ENCODE measurements at places on chromosomes 2 and 18.
A peak's percentile ranks its signal among the peaks of the same experiment; 100 is the strongest.

- no peak for DNase-seq
Measured at GRCh38 chr18:62655520-62656219, 59.7 kb upstream of the PHLPP1 start.

- no peak for DNase-seq
Measured at GRCh38 chr2:236765478-236765877, 195.9 kb downstream of the ACKR3 start.

- DNase-seq = peak; percentile 20
Measured at GRCh38 chr2:122191331-122191730, 435.9 kb downstream of the TSN start.

DNA sequence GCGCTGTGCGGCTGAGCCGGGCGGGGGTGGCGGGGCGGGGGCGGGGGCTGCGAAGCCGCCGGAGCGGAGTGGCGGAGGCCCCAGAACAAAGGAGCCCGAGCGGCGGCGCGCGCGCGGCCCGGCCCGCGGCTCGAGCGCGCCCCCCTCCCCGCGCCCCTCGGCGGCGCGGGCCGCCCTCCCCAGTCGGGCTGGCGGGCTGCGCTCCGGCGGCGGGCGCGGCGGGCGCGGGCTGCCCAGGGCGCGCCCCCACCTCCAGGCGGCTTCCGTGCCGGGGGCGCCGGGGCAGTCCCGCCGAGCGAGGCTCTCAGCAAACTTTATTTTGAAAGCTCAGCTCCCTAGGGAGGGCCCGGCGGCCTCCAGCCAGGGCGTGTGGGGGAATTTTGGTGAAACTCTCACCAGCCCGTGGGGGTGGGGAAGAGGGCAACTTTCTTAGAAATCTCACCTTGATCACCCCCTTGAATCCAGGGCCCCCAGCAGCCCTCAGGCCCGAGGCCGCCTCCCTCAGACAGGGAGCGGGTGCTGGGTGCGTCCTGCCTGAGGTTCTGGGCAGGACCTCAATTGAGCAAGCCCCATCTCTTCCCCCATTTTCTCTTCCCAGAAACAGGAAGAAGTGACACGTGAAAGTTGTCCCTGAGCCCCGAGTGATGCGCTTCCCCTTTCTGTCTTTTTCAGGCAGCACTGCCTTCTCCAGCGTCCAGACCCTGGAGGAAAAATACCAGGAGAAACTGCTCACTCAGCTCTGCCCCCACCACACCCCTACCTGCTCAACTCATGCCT is 786 bp downstream of the TET3 start:
- no peak for DNase-seq

DNA sequence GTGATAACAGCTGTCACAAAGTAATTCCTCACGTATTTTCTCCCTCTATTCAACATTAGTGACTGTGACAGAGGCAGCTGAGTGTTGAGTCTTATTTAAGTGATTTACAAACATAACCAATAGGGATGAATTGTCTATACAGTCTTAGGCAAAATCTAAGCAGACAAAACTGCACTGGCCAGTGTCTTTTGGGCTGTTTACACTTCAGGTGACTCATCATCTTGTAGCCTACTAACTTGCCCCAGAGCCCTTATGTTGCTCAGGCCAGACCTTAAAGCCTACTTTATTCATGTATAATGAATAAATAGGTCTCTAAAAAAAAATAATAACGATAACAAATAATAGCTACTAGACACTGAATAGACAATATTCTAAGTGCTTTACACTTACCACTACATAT is 17.2 kb downstream of the THOC1 start:
- DNase-seq = no peak

- DNase-seq = peak; percentile 10
Measured at GRCh38 chr2:186533717-186534116, 47.7 kb downstream of the ZC3H15 start.

DNA sequence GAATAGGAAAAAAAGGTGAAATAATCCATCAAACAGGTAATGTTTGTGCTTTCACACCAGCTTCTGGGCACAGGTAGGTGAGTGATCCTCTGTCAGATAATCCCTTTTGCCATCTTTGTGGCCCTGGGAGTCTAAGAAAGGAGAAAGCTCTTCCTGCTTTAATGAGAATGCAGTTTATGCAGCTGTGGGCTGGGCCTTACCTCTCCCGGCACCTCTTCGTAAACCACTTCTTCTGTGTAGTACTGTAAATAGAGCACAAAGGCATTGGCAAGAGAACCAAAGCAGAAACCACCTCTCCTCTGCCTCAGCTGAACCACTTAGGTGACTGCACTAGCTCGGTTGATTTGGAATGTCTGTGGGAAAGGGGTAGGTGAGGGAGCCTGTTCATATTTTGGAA is 4.9 kb downstream of the NEB start:
- DNase-seq = no peak

- peak; percentile 37 for DNase-seq
Measured at GRCh38 chr2:101230541-101231001, 22.1 kb upstream of the CNOT11 start.

DNA sequence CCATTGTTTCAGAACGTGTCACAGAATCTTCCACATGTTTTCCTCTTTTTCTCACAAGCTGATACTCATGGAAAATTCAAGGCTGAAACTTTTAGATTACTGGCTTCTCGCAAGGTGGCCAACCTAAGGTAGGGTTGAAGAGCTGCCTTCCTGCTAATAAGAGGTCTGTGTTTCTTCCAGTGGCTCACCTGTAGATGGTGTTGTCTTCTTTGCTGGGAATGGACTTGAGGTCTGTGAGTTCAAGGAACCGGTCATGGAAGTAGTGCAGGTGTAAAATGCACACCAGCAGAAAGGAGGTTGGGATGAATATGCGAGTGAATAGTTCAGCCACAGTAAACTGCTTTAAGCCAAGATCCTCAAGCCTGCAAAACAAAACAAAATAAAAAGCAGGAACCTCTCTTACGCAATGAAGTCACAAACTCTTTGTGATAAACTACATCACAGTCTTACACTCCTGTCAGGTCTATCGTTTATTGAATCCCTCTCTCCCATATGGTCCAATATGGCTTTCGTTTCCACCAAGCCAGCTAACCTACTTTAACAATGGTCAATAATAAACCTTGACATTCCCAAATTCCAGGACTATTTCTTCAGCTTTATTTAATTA is 258.9 kb downstream of the NAPG start:
- DNase-seq = no peak

GRCh38 chr2:43041661-43042360 is 184.6 kb downstream of the ZFP36L2 start:
- DNase-seq = peak; percentile 100

DNA sequence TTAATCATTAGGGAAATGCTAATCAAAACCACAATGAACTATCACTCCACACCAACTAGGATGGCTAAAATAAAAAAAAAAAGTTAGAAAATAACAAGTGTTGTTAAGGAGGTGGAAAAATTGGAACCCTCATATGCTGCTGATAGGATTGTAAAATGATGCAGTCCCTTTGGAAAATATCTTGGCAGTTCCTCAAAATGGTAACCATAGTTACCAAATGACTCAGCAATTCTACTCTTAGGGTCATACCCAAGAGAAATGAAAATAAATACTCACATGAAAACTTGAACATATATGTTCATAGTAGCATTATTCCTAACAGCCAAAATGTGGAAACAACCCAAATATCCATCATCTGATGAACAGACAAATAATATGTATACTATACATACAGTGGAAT is 15.7 kb upstream of the ACVR2A start:
- peak; percentile 86 for DNase-seq

DNA sequence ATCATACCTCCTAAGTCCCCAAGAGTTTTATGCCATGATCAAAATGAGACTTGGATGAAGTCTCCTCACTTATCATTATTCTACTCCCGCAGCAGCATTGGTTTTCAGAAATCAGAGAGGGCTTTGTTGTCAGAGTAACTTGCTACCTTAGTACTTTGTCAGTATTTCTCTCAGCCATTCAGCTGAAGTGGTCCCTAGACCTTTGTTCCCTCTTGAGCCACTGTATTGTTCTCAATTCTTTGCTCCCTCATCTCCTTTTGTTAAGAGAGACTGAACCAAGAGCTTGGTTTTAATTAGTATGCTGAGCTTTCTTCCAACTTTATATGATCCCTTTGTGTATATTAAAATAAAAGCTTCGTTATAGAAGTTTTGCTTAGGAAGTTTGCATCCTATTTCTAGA is 133.4 kb downstream of the DOCK10 start:
- DNase-seq = no peak

DNA sequence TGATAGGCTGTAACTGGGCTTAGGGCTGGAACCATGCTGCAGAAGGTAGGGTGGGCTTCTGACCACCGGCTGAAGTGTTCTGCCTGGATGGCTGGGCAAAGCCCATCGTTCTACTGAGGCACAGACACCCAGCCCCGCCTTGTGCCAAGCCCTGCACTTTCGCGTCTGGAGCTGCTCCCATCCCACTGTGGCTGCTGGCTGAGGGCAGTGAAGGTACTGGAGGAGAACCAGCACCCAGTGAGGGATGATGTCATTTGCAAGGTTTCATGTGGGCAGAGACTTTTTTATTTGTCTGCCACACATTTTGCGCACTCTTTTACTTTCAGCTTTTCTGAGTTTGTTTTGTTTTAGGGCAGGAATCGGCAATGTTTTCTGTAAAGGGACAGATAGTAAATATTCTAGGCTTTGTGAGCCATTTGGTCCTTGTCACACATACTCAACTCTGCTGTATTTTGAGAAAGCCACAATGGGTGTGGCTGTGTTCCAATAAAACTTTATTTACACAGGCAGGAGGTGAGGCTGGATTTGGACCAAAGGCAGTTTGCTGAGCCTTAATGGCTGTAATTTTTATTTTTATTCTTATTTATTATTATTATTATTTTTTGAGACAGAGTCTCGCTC is 85.6 kb downstream of the ASB1 start:
- no peak for DNase-seq

DNA sequence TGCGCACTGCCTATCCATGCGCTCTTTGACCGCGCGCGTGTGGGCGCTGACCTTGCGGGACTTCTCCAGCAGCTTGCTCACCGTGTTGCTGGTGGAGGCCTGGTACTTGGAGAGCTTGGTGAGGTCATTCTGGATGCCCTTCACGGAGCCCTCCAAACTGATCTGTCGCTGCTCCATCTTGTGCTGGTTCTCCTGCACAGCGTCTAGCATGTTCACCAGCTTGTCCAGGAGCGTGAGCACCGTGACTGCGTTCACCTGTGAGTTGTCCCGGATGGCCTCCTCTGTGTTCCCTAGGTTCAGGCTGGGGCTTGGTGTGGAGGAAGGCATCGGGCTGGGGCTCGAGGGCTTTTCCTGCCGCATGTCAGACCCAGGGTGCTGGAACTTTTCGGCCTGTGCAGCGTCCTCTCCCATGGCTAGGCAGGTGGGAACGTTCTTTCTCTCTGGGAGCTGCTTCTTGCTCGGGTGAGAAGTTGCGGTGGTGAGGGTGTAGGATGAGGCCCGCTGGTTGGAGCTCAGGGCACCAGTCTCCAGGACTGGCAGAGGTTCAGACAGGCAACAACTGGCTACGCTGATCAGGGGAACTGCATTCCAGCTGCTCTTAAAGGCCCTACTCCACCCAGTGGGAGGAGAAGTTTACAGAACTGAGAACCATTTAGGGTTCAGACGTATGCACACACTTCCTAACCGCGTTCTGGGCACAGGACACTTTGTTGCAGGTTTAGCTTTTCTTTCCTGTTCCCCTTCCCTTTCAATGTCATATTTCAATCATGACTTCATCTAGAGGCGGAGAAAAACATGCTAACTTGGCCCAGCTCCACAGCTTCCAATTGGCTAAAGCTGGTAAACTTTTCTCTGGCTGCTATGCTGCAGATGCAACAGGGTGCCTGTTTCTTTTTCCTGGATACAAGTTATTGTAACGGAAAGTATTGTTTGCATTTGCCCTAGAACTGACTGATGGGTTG is at the start of gene CAVIN2:
Gene CAVIN2 (minus strand): TSS at position 574 of the 962 bp plus-strand sequence. CDS start 163 bp downstream, at position 411.
- DNase-seq = peak; percentile 90

DNA sequence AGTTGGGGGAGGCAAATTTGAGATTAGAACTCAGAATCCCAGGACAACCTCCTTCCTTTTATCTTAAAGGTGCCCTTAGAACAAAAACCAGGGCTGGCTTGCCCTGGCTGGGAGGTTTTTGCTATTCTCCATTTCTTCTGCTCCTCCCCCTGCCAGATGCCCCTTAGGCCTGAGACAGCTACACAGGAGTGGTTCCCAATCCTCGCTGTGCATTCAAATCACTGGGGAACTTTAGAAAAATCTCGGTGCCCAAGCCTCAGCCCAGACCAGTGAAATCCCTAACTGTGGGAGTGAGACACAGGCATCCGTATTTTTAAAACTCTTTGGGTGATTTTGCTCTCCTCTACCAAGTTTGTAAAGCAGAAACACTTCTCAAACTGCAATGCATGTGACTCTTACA is 38.8 kb downstream of the LBH start:
- DNase-seq = no peak

DNA sequence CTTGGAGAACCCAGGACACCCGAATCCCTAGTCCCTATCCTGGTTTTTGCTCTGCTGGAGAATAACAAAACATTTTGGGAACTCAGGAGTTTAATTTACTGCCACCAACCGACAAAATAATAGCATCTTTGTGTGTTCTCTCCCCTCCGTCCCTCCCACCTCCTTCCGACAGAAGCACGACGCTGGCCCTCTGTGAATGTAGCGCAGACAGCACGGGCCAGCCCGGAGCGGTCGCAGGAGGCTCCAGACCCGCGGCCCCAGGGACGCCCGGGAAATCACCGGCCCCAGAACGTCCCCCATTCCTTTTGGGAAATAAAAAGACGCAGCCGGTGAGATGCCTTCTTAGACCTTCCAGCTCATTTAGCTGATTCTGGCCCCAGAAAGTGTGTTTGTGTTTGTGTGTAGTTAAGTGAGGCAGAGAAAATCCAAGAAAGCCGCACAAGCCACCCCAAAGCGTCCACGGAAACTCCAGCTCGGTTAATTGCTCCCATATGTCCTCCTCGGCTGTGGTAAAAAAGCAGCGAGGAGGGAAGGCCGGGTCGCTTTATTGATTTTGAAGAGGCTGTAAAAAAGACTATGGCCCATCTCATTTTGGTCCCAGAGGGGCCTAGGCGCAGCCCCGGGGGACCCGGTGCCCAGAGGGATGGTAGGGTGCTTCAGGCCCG is 577 bp upstream of the TANC1 start:
- peak; percentile 82 for DNase-seq

DNA sequence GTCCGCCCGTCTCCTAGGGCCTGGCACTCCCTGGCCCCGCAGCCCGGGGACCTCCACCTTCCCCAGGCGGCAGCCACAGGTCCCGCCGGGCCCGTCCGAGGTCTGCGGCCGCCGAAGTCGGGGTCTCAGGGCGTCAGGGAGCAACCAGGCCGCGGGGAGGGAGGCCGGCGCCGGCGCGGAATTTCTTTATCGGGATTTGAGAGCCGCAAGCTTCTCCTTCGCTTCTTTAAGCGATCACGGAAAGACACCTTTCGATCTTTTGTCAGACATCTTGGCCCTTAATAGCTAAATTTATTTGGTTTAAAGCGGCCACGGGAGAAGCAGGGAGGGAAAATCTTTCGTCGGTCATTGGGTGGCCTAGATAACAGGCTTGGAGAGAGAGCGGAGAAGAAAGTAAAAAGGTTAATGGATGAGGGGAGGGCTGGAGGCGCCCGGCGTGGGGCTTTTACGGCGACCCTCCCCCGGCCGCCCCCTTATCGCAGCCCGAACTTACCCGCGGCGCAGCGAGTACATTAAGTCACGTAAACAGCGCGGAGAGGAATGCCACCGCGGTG is 4.3 kb upstream of the GATA6 start:
- DNase-seq = no peak

- peak; percentile 45 for DNase-seq
Measured at GRCh38 chr2:186503827-186504606, 18.0 kb downstream of the ZC3H15 start.

- peak; percentile 67 for DNase-seq
Measured at GRCh38 chr2:108587621-108588020, 53.4 kb downstream of the LIMS1 start.

- peak; percentile 75 for DNase-seq
Measured at GRCh38 chr2:80499095-80499494, 194.5 kb upstream of the LRRTM1 start.

- DNase-seq = no peak
Measured at GRCh38 chr18:78423811-78424210, 555.8 kb upstream of the SALL3 start.

Measured in fibroblast of upper back skin (primary cell).